ENCODE measurements at places on chromosomes 12 and 14. TPM values are rescaled to one million over a fixed set of nuclear protein-coding genes. Genes with fewer than 3 reads are reported as not detected.

GRCh38 chr12:105696-106095 is 39.1 kb downstream of the IQSEC3 start:
- DNase-seq: no peak

DNA sequence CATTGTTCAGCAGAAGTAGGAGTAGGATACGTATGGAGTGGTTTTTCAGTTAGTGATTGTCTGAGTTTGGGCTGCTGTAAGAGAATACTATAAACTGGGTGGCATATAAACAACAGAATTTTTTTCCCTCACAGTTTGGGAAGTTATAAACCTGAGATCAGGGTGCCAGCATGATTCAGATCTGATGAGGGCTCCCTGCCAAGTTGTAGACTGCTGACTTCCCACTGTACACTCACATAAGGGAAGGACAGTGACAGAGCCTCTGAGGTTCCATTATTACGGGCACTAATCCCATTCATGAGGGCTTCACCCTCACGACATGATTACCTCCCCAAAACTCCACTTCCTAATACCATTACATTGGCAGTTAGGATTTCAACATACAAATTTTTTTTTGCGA is 50.7 kb downstream of the ACSM4 start:
- DNase-seq: no peak

DNA sequence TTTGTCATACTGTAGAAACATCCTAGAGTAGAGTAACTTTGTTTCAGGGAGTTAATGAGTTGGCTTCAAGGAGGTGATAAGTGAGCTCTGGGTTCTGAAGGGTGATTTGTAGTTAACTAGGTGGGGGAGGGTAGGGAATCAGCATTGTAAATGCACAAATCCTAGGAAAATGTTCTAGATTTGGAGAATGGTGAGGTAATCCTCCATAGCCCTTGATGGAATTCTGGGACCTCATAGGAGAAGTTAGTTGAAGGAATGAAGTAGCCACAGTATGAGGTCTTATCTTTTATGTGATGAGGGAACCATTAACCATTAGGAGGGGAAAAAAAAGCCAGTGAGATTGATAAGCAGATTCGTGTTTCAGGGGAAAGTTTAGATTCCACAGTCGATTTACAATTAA is 8.0 kb downstream of the CNOT2 start:
- no peak for DNase-seq

DNA sequence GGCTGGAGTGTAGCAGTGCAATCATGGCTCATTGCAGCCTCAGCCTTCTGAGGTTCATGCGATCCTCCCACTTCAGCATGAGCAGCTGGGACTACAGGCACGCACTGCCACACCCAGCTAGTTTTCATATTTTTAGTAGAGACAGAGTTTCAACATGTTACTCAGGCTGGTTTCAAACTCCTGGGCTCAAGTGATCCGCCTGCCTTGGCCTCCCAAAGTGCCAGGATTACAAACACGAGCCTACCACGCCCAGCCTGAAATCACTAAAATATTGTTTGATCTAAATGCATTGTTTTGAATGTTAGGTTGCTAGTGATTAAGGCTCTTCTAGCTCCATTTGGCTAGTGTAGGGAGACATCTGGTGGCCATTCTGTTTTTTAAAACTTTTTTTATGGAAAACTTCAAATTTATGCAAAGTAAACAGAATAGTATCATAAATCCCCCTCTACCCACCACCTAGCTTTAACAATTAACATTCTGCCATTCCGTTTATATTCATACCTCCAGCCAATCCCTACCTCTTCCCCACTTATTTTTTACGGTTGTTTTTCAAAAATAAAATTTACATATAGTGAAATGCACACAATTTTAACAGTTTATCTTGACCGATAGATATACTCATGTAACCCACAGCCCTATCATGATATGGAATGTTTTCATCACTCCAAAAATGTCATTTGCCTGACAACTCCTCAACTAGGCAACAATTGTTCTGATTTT is 37.8 kb downstream of the MYO1H start:
- peak; percentile 3 for DNase-seq

- DNase-seq: no peak
Observed at GRCh38 chr14:66432334-66432733, 53.8 kb upstream of the CCDC196 start.

- no peak for DNase-seq
Observed at GRCh38 chr12:32964981-32965585, 68.5 kb upstream of the PKP2 start.

- DNase-seq: no peak
Observed at GRCh38 chr14:102075155-102075554, 11.7 kb downstream of the HSP90AA1 start.

- no peak for DNase-seq
Observed at GRCh38 chr14:33554988-33555387, 395.9 kb downstream of the EGLN3 start.

- no peak for DNase-seq
Observed at GRCh38 chr14:87508333-87508732, 484.6 kb downstream of the GALC start.

DNA sequence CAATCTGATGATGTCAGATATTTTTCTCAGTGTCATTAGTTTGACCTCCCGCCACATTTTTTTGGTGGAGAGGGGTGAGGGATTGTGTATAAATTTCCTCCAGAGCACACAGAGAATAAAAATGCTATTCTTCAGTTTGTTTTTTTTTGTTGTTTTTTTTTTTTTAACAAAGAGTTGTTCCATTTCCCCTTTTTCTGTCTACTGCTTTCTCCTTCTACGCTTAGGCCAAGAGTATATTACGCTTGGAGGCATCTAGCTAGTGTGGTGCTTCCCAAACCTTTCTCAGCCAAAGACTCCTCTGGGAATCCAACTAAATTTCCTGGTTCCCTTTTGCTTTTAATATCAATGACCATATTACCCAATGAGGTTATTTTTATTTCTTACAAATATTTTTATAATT is 465.6 kb downstream of the ZFP36L1 start:
- DNase-seq: no peak

DNA sequence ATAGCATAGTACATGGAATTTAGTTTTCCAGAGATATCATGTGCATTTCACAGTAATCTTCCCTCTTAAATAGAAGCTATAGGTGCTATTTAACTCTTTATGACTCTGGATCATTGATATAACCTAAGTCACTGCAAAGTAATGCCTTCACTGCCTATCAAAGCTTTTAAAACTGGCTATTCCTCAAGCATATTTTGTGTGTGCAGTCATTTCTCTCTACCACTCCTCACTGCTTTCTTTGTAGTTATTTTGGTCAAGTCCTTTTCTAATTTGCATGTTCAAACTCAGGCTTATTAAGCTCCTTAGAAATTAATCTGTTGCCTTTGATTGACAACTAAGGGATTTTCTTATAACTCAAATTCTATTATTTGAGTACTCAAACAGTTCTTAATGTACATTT is 79.4 kb upstream of the PLEKHG7 start:
- no peak for DNase-seq

GRCh38 chr12:31471823-31472222 is 119.1 kb downstream of the DENND5B start:
- DNase-seq: no peak

GRCh38 chr12:9809338-9809737 is 17.9 kb upstream of the KLRF1 start:
- DNase-seq: no peak

Gene ANKRD33
- not detected for polyA plus RNA-seq

Gene PIANP
- polyA plus RNA-seq: 1.2 TPM

Gene FLVCR2
- 3.4 TPM for polyA plus RNA-seq

Gene ZNF10
- 5.6 TPM for polyA plus RNA-seq

Gene KCNJ8
- 5.3 TPM for polyA plus RNA-seq

Gene PPP1R36
- polyA plus RNA-seq: 0.31 TPM

Gene NAV3
- 29.8 TPM for polyA plus RNA-seq

Gene PIWIL1
- polyA plus RNA-seq: not detected

Gene PTCSC3
- polyA plus RNA-seq: not detected

Gene TSPAN19
- polyA plus RNA-seq: not detected

Gene PTPRR
- polyA plus RNA-seq: not detected

Gene AQP5
- polyA plus RNA-seq: not detected

All from AG04450 (cell line).